Dorsolateral prefrontal cortex (tissue), 122 donors: ENCODE measurements at places on chromosomes 1 and 21.

- no peak for DNase-seq
Measured at GRCh38 chr1:220957233-220957605, 78.0 kb downstream of the HLX start.

DNA sequence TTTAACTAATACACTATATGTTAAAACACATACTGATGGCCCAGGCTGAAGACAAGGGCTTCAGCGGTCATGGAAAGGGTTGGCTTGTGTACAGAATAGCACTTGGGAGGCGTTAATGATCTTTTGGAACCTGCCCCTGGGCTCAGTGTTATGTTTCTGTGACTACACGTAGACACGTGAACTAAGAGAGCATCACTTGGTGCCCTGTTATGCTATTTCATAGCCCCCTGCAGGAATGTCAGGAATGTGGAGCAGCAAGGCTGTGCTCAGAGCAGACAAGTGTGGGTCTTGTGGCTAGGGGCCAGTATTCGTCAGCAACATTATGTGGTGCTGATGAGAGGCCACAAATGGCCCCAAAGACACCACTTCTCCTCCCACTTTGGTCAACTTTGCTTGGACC lies 132.4 kb downstream of the MAP3K21 start:
- no peak for DNase-seq

- no peak for DNase-seq
Measured at GRCh38 chr21:36705679-36706481, 7.0 kb downstream of the SIM2 start.

DNA sequence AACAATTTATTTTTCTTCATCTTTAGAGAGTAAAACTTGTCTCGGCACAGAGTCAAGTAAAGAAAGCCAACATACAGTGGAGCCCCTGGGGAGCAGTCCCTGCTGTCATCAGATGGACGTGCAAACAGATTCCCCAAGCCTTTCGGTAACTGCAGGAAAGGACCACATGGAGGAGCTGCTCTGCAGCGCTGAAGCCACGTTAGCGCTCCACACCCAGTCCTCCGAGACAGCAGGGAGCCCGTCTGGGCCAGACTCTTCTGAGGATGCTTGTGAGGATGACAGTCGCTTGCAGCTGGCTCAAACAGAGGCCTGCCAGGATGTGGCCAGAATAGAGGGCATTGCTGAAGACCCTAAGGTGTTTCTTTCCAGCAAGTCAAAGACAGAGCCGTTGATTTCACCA lies 77.1 kb upstream of the SCCPDH start:
- DNase-seq = peak; percentile 36

DNA sequence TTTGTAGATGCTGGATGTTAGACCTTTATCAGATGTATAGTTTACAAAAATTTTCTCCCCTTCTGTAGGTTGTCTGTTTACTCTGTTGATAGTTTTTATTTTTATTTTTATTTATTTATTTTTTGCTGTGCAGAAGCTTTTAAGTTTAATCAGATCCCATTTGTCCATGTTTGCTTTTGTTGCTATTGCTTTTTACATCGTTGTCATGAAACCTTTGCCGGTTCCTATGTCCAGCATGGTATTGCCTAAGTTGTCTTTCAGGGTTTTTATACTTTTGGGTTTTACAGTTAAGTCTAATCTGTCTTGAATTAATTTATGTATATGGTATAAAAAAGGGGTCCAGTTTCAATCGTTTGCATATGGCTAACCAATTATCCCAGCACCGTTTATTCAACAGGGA lies 819.5 kb downstream of the KCNT2 start:
- no peak for DNase-seq

DNA sequence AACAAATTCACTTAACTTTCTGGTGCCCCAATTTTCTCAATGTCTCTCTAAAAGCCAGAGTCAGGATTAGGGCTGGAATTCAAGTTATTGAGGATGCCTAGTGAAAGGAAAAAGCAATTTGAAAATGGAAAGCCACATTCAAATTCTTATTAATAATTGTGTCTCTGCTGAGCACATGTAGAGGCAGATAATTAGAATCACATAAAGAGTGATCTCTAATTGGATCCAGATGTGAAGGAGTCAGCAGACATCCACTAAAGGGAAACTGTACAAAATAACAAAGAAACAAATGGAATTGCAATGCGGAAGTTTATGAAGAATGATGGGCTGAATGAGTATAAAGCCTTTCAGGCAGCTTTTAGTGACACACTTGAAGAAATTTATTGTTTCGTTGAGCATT lies 482.6 kb downstream of the TTLL7 start:
- no peak for DNase-seq

DNA sequence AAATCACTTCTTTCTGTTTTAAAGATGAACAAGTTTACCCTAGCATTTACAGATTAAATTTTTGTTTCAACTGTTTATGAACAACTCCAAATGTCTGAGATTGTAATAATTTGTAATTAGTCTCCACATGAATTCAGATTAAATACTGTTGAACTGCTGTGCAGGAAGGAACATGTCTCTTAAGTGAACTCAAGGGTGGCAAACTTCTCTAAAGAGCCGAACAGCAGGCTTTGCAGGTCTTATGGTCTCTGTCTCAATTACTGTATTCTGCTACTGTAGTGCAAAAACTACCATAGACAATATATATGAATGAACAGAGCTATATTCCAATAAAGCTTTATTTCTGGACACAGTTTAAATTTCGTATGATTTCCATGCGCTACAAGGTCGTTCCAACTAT lies 6.6 kb downstream of the RSBN1 start:
- DNase-seq = no peak

DNA sequence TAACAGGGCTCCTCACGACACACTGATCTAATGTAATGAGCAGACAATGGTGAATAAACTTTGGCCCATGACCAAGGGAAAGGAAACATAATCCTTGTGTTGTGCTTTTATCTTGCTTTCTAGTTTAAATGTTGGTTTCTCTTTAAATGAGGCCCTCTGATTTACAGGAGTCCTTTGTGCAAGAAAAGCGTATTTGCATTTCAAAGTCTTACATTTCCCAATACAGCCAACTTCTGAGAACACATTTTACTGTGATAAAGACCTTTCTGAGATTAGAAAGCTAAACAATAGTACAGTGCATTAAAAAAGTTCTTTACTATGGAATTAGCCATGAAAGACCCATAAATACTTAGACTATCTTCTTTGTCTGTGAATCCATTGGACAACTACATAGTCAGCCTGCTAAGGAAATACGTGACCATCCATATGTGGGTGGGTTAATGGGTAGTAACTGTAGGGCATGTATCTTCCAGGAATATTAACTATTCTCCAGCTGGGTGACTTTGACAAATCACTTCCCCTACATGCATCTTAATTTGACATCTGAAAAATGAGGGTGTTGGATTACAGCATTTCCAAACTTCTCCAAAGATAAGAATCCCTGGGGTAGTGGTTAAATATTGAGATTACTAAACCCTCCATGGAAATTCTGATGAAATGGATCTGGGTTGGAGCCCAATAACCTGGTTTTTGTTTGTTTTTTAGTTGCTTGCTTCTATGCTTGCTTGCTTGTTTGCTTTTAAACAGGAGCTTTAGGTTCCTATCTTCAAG lies 50.3 kb upstream of the USP1 start:
- DNase-seq = no peak

DNA sequence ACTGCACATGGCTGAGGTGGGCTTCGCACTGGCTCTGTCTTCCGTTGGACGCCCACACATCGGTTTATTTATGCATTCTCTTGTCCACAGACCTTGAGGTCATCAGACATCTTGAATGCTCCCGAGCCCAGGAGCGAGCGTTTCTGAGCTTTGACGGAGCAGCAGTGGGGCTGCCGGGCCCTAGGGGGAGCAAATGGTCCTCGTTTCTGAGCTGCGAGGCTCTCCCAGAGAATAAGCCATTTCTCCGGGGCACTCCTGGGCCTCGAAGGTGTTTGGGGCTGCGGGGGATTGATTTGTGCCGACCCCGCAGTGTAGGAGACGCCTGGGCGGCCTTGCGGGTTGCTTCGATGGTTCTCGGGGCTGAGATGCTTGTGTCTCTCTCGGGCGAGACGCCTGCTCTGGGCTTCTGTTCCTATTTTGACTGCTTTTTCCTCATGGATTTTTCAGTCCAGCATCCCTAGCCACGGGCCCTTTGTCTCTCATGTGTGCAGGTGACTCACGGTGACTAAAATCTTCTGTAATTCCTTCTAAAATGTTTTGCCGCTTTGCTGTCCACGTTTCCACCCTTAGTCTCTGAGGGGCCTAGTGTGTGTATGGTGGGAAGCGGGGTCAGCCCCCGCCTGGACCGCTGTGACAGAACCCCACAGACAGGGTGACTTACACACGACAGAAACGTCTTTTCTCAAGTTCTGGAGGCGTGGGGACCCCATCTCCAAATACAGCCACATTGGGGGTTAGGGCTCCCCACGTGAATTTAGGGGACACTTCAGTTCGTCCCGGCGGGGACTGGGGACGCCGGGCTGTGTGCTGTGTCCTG lies 62.1 kb downstream of the FAAP20 start:
- peak; percentile 71 for DNase-seq

- DNase-seq = no peak
Measured at GRCh38 chr1:203098914-203099520, 13.2 kb upstream of the MYOG start.

- DNase-seq = no peak
Measured at GRCh38 chr1:48876330-48876785, 99.7 kb upstream of the BEND5 start.

DNA sequence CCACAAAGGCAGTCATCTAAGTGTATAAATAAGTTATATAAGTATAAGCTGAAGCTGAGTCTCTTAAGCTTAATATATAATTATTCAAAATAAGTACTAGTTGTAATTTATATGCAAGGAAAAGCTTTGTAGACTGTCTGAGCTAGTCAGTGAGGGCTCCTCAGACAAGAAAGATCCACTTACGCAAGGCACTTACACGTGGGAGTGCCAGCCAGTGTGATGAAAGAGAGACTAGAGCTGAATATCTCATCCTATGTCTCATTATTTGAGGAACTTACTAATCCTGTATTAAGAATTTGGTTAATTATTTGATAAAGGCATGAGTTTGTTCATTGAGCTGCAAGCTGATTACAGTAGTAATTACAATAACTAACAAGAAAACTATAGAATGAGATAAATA lies 146.9 kb downstream of the PDE4B start:
- no peak for DNase-seq

DNA sequence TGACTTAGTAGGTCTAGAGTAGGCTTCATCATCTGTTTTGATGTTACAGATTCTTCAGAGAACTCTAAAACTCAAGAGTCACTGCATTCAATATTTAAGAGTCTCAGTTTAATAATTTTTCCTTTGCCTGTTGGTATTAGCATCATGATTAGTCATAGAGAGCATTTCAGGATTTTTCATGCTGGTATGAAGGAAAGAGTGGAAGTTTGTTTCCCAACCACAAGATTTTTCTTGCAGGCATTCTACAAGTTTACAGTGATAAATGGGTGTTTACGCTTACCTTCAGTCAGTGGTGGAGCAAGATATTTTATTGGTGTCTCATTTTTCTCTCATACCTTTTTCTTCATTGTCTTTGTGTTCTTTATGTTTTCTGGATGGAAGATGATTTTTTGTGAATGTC lies 58.4 kb upstream of the MYOCOS start:
- DNase-seq = no peak

- no peak for DNase-seq
Measured at GRCh38 chr1:65911679-65912078, 119.0 kb downstream of the PDE4B start.

GRCh38 chr1:44828003-44828651 lies 14.9 kb downstream of the PTCH2 start:
- no peak for DNase-seq

DNA sequence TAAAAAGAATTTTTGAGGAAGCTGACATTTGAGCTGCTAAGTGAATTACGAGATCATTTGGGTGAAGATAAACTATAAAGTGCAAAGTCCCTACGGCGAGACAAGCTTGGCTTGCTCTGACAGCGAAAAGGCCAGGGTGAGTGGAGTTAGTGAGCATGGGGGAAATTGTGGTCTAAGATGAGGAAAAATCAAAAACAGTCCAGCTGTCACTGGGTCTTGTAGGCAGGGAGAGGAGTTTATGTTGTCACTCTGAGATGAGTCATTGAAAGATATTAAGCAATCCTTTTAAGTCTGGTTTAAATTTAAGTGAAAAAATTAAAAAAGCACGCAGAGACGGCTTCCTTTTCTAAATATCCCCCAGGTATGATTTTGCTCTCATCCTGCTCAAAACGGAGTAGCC lies 601.9 kb downstream of the MRPL39 start:
- DNase-seq = no peak

DNA sequence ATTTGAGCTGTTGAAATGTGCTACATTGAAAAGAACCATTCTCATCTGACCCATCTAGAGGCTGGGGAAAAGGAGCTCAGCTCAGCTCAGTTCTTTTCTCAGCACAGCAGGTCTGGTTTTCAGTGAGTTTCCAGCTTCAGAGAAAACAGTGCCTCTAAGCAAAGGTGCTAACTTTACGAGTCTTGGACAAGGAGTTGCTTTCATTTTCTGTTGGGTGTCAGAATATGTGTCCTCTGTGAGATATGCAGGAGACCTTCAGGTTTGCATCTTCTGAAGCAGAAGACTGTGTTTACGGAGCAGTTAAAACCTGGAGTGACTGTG lies 321.3 kb upstream of the USP24 start:
- no peak for DNase-seq

GRCh38 chr1:156554971-156555370 lies 17.4 kb downstream of the IQGAP3 start:
- DNase-seq = no peak

DNA sequence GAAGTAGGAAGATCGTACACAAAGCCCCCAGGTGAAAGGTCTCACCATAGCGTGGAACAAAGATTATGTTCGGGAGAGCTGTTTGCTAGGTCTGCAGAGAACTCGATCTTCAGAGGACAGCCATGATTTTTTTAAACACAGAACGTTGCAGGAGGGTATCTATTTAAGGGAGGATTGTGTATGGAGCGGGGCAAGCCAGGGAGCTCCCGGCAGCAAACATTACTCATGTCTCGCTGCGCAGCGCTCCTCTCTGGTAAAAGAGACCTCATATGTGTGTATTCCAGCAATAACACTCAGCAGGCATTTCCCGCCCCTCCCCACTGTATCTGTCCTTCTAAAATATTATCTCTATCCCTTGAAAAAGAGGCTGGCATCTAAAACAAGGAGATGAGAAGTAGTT lies 2.7 kb downstream of the GLIS1 start:
- DNase-seq = no peak

GRCh38 chr1:170470121-170470520 lies 61.8 kb upstream of the GORAB start:
- no peak for DNase-seq
